Posterior cingulate gyrus (tissue), 11 donors: ENCODE measurements at places on chromosomes 2 and 18.

DNA sequence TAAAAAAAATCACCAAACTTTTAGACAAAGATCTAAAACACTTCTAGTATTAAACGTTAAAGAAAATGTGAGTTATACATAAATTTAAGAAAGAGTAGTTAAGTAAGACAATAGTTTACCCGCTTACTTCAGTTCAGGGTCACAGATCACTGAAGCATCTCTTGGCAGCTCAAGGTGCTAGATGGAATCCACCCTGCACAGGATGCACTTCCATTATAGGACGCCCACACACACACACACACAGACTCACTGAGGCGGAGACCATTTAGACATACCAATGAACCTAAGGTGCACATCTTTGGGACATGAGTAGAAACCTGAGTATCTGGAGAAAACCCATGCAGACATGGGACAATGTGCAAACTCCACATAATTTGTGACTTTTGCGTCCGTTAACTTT is 630.6 kb upstream of the ZNF804A start:
- DNase-seq, result no peak

GRCh38 chr2:134099273-134099672 is 154.6 kb upstream of the MGAT5 start:
- DNase-seq, result no peak

DNA sequence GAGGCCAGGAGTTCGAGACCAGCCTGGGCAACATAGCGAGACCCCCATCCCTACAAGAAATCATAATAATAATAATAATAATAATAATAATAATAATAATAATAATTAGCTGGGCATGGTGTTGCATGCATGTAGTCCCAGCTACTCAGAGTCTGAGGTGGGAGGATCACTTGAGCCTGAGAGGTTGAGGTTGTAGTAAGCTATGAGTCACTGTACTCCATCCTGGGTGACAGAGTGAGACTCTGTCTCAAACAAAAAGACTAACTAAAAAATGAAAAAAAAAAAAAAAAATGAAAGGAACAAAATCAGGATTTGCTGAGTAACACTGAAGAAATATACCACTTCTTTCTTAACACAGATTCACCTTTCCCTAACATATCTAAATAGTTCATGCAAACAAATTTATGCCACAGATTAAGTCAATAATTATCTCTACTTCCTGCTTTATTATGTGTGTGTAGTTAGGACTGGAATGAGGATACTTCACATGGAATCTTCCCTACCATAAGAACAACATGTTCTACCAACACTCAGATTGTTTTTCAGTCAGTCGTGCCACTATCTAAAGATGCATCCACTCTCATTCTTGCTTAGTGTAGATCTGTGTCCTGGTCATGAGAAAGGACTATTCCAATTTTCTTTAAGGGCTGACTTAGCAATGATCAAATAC is 928.7 kb downstream of the SLC4A3 start:
- DNase-seq, result no peak

- DNase-seq, result no peak
These were observed 406.1 kb upstream of the SOX11 start for GRCh38 chr2:5285872-5286769.

DNA sequence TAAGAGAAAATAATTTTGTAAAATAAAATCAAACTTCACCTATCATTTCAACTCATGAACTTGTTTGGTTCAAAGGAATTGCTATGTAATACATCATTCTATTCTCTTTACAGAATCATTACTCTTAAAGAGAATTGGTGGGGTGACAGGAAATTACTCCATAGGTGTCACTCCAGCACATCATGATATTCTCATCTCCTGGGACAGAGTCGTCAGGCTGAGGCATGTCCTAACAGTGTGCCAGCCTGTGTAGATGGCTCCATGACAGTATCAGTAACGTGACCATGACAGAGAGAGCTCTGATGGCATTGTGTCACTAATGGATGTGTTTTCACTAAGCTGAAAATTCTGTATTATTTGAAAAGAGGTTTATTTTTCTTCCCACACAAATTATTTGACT is 13.9 kb downstream of the SPATS2L start:
- no peak for DNase-seq

DNA sequence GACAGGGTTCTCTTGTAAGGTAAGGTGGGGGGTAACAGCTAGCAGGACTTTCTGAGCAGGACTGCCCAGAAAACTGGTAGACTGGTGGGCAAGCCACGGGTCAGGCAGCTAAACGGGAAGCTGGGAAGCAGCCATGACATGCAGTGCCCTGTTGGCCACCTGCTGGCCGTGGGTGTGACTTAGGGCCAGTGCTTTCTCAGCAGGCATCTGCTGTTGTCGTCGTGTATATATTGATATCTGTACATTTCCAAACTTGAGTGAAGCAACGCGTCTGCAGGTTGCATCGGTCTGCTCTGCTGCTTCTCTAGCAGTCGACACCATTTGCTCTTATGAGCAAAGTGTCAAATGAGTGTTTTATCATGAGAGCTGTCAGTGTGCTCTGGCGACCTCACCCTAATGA is 31.0 kb downstream of the COA5 start:
- no peak for DNase-seq

- DNase-seq, result no peak
These were observed 97.4 kb upstream of the NABP1 start for GRCh38 chr2:191580581-191580980.

DNA sequence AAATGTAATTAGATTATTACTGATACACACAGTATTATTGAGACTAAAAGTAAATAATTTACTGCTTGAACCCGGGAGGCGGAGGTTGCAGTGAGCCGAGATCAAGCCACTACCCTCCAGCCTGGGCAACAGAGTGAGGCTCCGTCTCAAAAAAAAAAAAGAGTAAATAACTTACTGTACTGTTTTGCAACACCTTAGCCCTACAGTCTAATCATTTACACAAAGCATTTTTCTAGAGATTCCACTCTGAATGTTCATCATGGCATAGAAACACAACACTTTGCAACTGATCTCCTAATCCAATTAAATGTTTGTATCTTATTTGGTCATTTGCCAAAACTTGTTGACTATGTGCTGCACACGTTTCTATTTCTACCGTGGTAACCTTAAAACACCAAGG is 23.4 kb upstream of the RMP24 start:
- no peak for DNase-seq

DNA sequence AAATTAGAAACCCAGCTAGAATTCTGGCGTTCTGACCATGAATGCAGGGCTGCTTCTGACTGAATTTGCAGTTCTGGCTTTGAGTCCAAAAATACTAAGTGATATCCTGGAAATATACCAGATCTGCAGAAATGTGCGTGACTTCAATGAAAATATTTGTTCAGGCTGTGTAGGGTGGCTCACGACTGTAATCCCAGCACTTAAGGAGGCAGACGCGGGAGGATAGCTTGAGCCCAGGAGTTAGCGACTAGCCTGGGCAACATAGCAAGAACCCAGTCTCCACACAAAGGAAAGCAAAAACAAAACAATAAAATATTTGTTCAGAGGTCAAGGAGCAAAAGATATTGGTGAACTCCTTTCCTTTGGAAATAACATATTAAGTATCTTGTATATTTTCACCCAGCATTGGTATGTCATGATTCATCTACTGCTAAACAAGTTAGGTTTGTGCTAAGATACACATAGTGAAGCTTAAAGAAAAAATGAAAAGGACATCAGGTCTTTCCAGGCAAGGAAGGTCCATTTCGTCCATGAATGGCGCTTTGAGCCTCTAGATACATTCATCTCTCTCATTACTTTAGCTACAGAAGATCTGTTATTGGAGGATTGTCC is 239.2 kb downstream of the CMPK2 start:
- no peak for DNase-seq

DNA sequence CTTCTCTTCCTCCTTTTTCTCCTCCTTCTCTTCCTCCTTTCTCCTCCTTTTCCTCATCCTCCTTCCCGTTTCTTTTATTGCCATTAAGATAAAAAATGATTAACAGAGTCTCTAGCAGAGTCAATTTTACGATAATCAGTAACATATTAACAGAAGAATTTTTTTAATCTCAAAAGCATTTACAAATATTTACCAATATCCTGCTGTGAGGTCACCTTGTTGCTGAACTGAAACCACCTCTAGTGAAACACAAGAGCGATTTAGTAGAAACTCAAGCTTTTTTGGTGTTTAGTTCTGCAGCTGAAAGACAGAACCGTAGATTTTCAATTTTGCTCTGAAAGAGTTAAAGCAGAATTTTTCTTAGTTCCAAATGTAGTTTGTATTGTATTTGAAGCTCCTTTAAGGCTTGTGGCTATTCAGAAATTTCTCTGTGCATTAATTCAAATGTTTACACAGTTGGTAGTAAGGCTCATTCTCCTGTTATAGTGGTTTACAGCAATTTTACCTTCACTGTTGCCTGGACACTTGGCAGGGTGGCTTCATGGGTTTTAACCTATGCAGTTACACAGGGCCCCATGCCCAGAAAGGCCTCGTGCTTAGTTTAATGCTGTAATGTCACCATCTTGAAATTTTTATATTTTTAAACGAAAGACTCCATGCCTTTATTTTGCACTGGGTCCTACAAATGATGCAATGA is 1106.6 kb upstream of the FAM98A start:
- DNase-seq, result no peak

- no peak for DNase-seq
These were observed 7.2 kb downstream of the PMS1 start for GRCh38 chr2:189791338-189792042.

DNA sequence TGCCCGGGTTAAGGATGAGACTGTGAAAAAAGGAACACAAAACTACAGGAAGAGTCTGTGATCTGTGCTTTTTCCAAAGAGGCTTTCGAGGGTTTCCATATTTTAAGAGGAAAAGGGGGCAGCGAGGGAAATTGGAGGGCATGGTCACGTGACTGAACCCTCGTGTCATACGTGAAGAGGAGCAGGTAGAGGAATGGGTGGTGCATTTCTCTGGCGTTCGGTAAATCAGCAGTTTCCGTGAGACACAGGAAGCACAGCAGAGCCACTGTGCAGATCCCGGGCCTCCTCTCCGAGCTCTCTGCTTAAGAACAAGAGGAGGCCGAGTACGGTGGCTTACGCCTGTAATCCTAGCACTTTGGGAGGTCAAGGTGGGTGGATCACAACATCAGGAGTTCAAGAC is 219.7 kb downstream of the NDUFA10 start:
- no peak for DNase-seq

GRCh38 chr2:151878655-151879563 is 50.7 kb upstream of the ARL5A start:
- DNase-seq, result no peak

DNA sequence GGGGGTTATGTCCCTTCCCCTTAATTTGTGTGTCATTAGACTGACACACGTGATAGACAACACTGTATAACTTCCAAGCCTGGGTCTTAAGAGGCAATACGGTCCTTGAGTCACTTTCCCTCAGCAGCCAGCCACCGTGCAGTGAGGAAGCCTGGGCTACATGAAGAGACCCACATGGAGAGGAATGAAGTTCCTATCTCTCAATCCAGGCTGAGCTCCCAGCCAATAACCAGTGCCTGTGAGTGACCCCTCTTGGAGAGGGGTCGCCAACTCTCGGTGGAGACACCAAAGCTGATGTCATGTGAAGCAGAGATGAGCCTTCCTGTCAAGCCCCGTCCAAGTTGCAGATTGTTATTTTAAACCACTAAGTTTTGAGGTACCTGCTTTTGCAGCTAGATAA is 5.7 kb upstream of the WDSUB1 start:
- no peak for DNase-seq

GRCh38 chr2:88575051-88575450 is 52.2 kb downstream of the EIF2AK3 start:
- no peak for DNase-seq

DNA sequence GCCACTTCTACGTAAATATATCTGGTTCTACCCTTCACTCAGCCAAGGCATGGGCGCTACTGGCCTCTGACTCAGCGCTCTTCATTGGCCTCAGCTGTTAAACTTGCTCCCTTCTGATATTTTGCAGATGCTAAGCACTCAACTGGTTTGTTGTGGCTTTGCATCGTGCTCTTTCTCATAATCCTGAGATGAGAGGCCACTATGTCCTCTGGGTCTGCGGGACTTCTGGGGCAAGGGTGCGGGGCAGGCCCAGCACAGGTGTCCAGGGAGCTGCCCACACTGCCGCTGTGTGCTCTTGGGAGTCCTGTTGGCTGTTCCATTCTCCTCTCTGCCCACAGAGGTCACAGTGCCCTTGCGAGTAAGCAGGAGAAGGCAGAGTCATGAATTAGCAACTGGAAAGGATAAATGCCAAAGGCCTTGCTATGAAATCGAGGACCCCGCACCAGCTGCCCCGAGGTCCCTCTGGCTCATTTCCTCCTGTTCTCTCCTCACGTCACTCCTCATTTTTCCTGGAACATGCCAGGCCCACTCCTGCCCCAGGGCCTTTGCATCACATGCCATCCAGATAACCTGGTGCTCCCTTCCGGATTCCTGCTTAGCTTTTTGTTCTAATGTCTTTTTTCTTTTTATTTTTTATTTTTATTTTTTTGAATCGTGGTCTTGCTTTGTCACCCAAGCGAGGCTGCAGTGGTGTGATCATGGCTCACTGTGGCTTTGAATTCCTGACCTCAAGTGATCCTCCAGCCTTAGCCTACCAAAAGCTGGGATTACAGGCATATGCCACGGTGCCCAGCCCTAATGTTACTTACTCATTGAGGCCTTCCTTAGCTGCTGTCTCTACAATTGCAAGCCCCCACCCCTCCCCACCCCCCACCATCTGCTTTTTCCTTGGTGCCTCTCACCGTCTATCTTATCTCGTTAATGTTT is 34.9 kb upstream of the MAT2A start:
- no peak for DNase-seq

DNA sequence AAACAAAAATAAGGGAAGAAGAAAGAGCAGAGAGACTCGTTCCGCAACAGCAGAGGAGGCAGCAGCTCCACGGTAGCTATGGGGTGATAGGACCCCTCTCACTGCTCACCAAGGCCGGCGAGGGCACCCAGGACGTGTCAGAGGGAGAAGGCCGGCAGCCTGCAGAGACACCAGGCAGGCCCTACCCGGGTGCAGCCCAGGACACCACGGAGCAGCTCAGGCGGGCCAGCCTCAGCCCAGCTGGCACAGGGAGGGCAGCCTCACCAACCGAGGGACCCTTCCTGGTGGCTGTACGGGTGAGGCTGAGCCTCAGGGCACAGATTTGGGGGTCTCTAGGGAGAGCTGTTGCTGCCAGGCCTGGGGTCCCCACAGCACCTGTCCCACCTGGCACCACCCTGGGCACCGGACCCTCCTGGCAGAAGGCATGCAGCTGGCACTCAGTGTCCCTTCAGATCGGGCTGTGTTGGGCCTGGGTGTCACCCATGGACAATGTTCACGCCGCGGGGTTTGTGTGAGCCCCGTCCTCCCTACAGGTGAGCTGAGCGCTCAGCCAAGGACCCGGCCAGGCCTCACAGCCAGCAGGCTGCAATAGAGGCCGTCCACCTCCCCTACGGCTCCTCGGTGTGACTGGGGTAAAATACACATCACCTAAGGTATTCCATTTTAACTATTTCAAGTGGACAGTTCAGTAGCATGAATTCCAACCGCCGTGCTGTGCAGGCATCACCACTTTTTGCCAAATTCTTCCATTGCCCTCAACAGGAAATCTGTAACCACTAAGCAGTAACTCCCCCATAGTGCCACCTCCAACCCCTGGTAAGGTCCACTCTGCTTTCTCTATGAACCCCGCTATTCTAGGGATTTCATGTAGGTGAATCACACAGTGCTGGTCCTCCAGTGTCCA is 21.6 kb downstream of the KCNG2 start:
- no peak for DNase-seq
